RWPE1 (cell line): ENCODE measurements at places on chromosomes 3 and 15.

DNA sequence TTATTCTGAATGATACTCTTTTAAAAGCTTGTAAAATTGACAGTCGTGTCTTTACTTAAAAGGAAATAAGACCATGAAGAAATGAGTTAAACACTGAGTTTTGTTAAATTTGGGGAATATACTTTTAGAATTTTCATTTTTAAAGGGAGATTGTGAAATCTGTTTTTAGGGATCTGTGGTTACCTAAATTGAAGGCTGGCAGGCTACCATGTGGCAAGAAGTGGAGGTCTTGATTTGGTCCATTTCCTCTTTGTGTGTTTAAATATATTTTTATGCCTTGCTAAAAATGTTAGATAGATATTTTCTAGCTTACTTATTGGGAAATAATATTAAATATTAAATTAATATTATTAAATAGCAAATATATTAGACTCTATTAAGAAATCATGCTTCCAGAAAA, 36.6 kb upstream of the SLC22A13 start:
- DNase-seq: no peak

GRCh38 chr15:33296856-33297255, 13.9 kb upstream of the RYR3 start:
- no peak for DNase-seq

- DNase-seq: no peak
These were observed 45.6 kb upstream of the SRGAP3 start for GRCh38 chr3:9295007-9295406.

GRCh38 chr3:46422617-46423016, 15.6 kb downstream of the CCRL2 start:
- DNase-seq: peak; percentile 82
